ENCODE measurements at places on chromosomes 4 and X. TPM values are rescaled to one million over a fixed set of nuclear protein-coding genes. Genes with fewer than 3 reads are reported as not detected.

The SHROOM4 gene
- total RNA-seq, result 3.8 TPM

DNA sequence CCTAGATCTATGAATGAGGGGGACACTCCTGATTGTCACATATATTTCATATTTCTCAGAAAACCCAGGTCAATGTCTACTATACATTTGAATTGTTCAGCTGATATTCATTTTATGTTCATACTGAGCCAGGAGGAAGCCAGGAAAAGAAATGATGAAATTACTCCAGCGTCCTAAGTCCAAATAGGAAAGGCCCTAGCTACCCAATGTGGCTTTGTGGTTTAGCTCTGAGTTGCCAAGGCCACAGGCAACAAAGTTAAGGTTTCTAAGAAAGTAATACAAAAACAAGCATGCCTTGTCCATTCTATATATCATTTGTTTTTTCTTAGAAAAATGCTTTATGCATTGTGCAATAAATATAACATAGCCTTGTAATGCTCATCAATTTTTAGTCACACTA, 4.5 kb upstream of the CSN2 start:
- DNase-seq, result no peak

DNA sequence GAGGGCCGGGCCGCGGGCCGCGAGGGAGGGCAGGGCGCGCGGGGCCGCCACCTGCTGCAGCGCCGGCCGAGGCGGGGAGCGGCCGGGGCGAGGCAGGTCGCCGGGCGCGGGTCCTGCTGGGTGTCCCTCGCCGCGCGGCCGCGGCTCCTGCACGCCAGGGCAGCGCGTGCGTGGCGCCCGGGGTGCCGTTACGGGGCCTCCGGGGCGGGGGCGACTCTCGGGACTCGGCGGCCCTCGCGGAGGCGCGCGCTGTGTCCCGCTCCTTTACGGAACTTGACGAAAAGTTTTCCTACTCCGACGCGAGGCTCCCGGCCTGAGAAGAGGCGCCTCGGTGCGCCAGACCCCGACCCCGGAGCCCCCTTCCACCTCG, 329 bp downstream of the TBC1D14 start:
- no peak for DNase-seq

The GPR119 gene
- total RNA-seq, result 0.78 TPM

GRCh38 chr4:72326692-72327632, 242.1 kb downstream of the ADAMTS3 start:
- DNase-seq, result no peak

DNA sequence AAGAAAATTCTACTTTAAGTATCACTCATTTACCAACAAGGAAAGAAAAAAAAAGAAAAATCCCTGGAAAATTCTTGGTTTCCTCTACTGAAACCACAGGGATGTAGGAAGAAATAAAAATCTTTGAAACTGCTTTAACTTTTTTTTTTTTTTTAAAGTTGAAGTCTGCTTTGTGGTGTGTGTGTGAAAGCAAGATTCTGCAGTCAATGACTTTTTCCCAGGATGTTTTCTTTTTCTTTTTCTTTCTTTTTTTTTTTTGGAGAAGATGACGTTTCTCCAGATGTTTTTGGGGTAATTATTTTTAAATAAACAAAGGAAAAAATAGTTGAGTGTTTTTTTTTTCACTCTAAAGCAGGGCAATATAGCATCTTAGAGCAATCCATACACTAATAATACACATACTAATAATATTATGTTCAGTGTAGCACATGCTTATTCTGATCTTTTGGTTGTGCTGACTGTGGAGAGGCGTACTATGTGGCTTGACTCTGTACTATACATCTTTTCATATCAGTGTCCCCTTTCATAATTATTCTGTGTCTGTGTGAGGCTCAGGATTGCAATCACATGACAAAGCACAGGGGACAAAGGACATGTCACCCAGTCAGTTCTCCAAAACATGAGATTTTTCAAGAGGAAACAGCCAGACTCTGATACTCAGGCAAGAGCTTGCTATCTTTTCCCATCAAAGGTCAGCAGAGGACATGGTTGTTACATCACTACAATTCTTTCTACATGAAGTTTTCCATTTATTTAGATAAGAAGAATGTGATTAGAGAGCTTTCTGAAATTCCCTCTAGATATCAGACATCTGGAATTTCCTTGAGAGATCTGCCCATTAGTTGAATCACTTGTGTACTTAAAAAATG, 111.0 kb downstream of the PDE5A start:
- no peak for DNase-seq

DNA sequence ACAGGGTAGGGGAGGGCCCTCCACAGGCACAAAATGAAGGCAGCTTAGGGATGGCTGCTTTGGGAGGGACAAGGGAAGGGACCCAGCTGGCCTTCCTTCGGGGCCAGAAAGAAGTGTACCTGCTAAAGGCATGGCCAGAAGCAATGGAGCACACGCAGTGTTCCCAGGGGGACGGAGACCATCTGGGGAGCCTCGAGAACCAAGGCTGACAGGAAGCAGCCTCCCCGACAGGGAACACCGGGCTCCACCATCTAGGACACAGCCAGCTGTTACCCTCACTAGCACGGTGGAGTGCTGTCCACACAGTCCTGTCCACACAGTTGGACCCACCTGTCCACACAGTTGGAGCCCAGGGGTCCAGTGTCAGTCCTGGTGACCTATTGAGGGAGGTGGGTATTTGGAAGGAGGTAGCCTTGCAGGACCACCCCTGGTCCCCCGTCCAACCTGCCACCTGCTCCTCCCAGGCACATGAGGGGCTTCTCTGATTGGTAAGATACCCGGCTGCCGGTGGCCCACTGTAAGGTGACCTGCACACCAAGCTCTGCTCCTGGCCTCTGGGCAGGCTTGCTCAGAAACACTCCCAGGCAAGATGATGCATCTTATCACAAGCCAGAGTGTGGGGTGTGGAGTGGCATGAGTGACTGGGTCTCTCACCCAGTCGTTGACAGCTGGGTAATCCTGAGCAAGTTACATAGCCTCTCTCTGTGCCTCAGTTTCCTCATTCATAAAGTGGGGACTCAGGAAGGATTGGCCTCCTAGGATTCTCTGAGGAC, 20.5 kb upstream of the AFAP1 start:
- DNase-seq, result no peak

The CCDC158 gene
- not detected for total RNA-seq

- no peak for DNase-seq
These were observed 201.5 kb downstream of the NWD2 start for GRCh38 chr4:37446016-37446415.

DNA sequence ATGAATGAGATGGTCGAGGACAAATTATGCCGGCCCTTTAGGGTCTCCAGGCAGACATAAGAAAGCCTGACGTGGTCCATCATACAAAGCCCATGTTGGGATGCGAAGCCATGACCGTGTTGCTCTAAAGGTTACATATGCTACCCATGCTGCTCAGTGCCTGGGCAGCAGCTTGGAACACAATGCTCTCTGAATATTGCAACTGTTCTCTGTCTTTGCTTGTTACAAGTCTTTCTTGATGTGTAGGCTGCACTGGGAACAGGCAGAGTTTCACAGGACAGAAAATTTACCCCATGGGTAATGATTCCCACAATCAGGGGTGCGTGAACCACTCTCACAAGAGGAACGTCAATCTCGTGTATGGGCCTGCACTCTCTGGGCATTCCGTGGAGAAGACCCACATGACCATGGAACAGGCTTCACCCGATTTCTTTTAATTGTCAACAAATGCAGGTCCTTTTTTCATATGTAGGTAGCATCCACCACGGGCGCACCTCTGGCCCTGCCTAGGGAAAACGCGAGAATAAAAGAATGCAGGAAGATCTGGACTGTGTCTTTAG, 66.3 kb downstream of the NBDY start:
- no peak for DNase-seq

Data from left colon (tissue), 2 donors.